Activated naive CD4-positive, alpha-beta T cell treated with anti-CD3 and anti-CD28 coated beads, Interleukin-2, amount 50 U/mL, for 16 hours (primary cell): ENCODE measurements at places on chromosomes 7 and 10.
A peak's percentile ranks its signal among the peaks of the same experiment; 100 is the strongest.

GRCh38 chr7:91883676-91884362 is 3.3 kb upstream of the MTERF1 start:
- no peak for DNase-seq

- DNase-seq = no peak
Observed at GRCh38 chr7:119351320-119351719, 921.7 kb upstream of the KCND2 start.

- no peak for DNase-seq
Observed at GRCh38 chr10:34587002-34587679, 228.0 kb downstream of the PARD3 start.

- DNase-seq = no peak
Observed at GRCh38 chr7:36781011-36781738, 56.9 kb upstream of the AOAH start.

DNA sequence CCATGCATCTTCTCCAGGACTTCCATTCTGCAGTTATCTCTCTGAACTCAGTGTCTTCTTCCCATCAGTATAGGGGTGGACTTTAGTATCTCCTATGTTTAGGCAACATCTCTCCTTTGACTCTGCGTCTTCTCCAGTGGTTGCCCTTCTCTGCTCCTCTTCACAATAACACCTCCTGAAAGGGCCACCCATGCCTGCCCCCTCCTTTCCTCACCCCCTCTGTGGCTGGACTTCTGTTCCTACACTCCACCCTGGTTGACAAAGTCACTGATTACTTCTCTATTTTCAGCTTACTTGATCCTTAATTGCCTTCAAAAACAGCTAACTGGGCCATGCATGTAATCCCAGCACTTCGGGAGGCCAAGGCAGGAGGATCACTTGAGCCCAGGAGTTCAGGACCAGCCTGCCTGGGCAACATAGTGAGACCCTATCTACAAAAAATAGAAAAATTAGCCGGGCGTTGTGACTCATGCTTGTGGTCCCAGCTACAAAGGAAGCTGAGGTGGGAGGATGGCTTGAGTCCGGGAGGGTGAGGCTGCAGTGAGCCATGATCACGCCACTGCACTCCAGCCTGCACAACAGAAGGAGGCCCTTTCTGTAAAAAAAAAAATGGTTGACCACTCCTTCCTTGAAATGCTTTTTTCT is 13.7 kb downstream of the SRGN start:
- no peak for DNase-seq

GRCh38 chr10:126252884-126253610 is 135.2 kb downstream of the ADAM12 start:
- DNase-seq = no peak

- DNase-seq = peak; percentile 27
Observed at GRCh38 chr10:113007343-113007771, 57.3 kb downstream of the TCF7L2 start.

- DNase-seq = no peak
Observed at GRCh38 chr7:44155191-44156185, 14.4 kb upstream of the MYL7 start.

GRCh38 chr7:46071601-46072000 is 150.5 kb upstream of the IGFBP3 start:
- DNase-seq = no peak

DNA sequence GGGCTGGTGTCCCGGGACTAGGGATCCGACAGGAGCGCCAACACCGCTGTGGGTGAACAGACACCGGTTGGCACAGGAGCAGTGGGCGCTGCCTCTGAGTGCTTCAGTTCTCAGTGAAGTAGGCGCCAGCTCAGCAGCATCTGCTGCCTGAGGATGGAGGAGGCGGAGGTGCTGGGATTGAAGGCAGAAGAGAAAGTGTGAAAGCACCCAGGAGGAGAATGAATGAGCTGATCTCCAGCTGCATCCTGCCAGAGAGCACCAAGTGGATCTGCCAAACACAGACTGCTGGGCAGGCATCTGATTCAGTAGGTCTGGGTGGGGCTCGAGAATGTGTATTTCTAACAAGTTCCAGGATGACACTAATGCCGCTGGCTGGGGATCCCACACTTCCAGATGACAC is 74.5 kb downstream of the LANCL2 start:
- no peak for DNase-seq

GRCh38 chr7:140034421-140034820 is 28.3 kb downstream of the PARP12 start:
- DNase-seq = no peak

- no peak for DNase-seq
Observed at GRCh38 chr7:932651-932975, 21.9 kb downstream of the ADAP1 start.
